Stimulated activated CD4-positive, alpha-beta T cell treated with anti-CD3 and anti-CD28 coated beads, Interleukin-12 subunit alpha, Interleukin-12 subunit beta, amount 100 ng/mL, for 4 hours (primary cell): ENCODE measurements at places on chromosomes 2 and 18.

- no peak for DNase-seq
These were observed 1071.9 kb upstream of the CDH2 start for GRCh38 chr18:29248805-29249204.

- DNase-seq: no peak
These were observed 436 bp upstream of the SMYD1 start for GRCh38 chr2:88067189-88067588.

DNA sequence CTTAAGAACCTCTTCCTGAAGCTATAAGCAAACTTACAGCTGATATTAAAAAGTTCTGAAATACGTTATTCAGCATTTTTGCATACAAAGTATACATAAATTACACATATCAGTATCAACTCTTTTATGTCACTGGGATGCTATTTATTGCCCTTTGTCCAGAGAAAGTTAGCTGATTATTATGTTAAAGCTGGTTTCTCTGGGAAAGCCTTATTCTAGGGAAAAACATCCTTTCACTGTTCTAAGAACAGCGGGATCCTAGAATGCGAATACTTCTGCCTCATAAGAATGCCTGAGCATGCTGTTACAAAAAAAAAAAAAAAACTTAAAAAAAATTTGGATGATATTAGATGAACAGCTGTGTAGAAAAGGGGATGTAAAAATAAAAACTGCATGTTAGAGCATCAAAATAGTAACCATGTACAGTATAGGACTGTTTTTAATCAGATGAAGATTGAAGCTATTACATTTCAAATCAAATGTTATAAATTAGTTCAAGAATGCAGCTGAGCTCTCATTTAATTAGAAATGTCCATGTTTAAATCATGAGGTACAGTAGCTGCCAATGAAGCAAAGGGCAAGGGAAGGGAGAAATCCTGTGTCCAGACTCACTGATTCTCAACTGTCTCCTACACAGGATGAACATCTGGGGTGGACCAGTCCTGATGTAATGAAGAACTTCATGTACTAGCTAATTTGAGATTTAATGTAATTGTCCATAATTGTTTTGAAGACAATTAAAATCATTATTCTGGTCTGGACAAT, 8.2 kb downstream of the FTCDNL1 start:
- DNase-seq: no peak

- DNase-seq: no peak
These were observed 292.6 kb downstream of the PRKCE start for GRCh38 chr2:45944074-45944473.

GRCh38 chr18:36333414-36333813, 35.9 kb downstream of the FHOD3 start:
- DNase-seq: no peak

- no peak for DNase-seq
These were observed 61.9 kb downstream of the PUM2 start for GRCh38 chr2:20288642-20289340.

- DNase-seq: no peak
These were observed 179.8 kb upstream of the RBBP8 start for GRCh38 chr18:22753130-22753831.

DNA sequence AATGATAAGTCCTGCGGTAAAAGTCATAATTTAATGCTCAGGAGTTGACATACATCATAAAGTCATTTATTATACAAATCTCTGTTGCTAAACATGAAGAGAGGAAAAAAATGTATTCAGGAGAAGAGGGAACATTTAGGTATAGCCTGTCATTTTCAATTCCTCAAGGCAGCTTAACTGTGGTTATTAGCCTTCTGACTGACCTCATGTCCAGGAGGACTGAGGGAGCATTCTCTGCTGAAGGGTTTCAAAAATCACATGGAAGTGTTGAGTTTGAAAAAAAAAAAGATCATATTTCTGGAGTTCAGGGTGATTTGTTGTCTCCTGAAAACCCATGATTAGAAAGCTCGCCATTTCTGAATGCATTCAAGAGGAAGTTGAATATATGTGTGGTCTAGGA, 1371.1 kb upstream of the LRRTM1 start:
- DNase-seq: no peak

GRCh38 chr18:48947560-48947959, 3.2 kb downstream of the SMAD7 start:
- no peak for DNase-seq

DNA sequence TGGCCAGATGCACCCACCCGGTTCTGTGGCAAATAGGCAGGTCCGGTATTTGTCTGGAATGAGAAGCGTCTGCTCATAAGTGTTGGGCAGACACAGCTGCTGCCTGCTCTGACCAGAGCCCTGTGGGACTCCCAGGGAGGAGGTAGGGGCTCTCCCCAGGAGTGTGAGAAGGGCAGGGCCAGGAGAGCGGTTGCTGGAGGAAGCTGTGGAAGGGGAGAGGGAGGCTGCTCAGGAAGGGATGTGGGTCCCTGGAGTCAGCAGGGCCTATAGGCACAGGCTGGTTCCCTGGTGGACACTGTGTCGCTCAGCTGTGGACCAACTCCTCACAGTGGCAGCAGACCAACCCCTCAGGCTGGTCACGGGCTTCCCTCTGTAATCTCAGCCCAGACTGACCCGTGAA, 109.2 kb downstream of the DYSF start:
- DNase-seq: no peak

DNA sequence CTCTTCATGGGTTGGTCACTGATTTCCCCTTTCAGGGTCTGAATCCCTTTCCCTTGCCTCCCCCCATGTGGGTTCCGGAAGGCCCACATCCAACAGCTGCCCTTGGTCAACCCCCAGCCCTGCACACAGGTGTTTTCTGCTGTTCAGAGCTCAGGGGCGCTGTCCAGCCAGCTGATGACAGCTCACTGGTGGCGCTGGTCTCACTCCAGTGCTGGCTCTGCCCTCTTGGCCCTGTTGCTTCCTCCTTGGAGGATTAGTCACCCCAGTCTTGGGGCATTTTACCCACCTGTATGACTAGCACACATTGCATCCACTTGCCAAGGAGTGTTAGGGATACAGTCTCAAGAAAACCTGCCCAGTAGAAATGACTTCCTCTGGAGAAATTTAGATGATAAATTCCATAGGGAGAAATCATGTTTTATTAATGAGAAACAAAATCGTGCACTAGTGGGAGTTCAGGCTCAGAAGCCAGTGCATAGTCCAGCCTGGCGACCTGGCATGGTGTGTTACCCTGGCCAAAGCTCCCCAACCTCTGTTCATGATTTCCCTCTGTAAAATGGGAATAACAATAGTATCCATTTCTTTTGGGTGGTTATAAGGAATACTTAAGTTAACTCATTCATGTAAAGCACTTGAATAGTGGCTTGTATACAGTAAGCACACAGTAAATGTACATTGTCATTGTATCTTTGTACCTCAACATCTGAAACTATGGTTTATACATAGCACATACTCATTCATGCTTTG, 21.6 kb downstream of the CRIM1 start:
- no peak for DNase-seq

GRCh38 chr2:25030702-25031101, 11.2 kb upstream of the EFR3B start:
- DNase-seq: no peak

DNA sequence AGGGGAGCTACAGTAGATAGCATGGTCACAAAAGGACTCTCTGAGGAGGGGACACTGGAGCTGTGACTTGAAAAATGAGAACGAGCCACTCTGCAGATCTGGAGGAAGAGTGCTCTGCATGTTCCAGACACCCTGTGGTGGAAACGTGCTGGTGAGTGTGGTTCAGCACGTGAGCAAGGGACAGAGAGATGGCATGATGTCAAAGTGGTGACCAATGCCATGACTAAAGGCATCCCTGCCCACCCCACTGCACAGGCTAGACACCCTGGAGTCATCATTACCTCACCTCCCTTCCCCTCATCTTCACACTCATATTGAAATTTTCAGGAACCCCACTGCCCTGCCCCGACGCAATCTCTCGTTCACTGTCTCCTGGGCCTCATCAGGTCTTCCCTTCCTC, 56.5 kb downstream of the SLC4A5 start:
- DNase-seq: no peak

- no peak for DNase-seq
These were observed 27.8 kb upstream of the NETO1 start for GRCh38 chr18:72895548-72895947.

- peak; percentile 27 for DNase-seq
These were observed 24.4 kb downstream of the PUM2 start for GRCh38 chr2:20326163-20326780.

DNA sequence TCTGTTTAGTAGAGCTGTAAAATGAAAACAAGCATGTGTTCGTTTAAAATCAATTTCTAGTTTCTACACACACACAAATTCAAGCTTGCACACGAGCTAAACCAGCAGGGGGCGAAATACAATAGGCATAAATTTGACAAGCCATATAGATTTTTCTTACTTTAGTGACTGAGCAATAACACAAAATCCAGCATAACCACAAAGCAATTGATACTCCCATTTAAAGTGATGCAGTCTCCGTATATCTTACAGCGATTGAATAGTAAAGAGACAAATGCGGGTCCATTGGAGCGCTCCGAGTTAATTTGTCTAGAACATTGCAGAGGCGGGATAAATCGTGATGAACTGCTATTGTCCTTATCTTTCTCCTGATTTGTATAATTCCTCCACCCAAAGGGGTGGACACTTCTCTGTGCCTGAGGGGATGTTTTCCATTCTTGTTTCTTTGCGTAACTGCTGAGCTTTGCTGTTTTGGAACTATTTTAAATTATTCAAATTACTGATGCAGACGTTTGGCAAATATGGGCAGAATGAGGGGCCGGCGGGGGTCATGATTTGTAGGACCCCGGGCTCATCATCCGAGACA, 1.2 kb upstream of the AFTPH start:
- DNase-seq: peak; percentile 52

DNA sequence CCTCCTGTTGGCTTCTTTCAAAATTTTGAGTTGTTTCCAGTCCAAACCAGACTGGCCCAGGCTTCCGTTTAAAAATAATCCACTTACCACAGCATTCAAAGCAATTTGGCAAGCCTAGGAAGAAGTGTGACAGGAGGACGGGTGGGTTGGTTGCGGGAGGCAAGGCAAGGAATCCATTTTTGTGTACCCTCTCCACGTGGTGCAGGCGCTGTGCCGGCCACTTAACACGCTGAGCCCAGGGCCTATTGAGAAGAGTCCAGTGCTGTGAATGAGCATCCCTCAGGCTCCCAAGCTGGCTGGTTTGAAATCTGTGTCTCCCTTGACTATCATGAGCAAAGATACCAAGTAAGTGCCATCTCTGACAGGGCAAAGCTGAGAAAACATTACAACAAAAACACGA, 160.9 kb downstream of the NCKAP5 start:
- no peak for DNase-seq

- no peak for DNase-seq
These were observed 59.6 kb upstream of the SERPINE2 start for GRCh38 chr2:224098481-224099230.

DNA sequence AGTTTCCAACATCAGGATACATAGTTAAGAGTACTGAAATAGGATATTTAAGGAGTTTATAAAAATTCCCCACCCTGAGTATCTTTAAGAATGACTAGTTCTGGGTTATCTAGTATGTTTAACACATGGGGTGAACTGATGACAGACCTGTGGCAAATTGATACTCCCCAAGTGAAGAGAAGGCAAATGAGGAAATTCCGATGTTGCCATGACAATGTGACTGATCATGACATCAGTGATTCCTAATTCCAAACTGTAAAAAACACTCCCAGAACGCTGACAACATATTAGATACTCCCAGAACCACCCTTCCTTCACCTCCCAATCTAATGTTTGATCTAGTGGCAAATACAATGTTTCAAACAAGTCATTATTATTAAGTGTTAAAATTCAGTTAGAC, 77.6 kb downstream of the RBMS1 start:
- DNase-seq: no peak
